Keratinocyte (primary cell): ENCODE measurements at places on chromosomes 3 and 15.

GRCh38 chr15:101250873-101251829 is 697 bp downstream of the CHSY1 start:
- DNase-seq: no peak
- peak overlapping the region; percentile 67 for H3K27ac ChIP-seq
- H3K4me1 ChIP-seq: peaks cover 28% of the 10 kb centered on the region
- peaks cover 7% of the 10 kb centered on the region for H3K36me3 ChIP-seq
- H3K4me3 ChIP-seq: peak overlapping the region; percentile 87

DNA sequence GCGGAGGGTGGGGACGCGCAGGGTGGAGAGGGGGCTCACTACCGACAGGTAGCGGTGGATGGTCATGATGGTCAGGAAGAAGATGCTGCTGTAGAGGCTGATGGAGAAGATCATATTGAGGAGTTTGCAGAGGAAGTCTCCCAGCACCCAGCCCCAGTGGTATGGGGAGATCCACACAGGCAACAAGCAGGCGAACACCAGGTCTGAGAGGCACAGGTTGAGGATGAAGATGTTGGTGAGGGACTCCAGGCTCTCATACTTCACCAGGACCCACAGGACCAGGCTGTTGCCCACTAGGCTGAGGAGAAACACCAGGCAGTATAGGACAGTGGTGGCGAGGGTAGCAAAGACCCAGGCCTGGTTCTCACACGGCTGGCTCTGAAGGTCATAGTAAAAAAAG is 5.8 kb downstream of the XCR1 start:
- H3K27ac ChIP-seq: no peak overlapping the region
- no peaks in the 10 kb centered on the region for H3K27me3 ChIP-seq
- no peak overlapping the region for H3K4me3 ChIP-seq
- no peaks in the 10 kb centered on the region for H3K4me1 ChIP-seq

DNA sequence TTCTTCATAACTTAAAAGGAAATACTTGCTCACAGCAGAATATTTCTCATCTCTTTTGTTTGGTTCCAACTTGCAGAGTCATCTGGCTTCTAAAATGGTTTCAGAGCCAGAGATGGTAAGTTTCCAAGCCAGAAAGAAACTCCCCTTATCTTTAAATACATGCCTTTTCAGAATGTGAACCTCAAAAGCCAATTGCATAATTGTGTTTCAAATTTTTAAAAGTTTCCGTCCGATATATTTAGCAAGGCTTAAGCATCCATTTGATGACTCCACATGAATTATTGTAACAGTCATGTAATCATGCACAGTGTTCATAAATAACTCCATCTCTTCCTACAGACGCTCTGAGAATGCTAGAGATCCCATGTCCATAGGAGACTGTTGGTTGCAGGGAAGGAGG is 40.6 kb upstream of the C3orf80 start:
- no peaks in the 10 kb centered on the region for H3K4me1 ChIP-seq
- H3K27ac ChIP-seq: no peak overlapping the region
- no peaks in the 10 kb centered on the region for H3K36me3 ChIP-seq
- no peak for DNase-seq

- H3K27ac ChIP-seq: no peak overlapping the region
- no peak for DNase-seq
- no peak overlapping the region for H3K4me3 ChIP-seq
- peaks cover 5% of the 10 kb centered on the region for H3K27me3 ChIP-seq
- no peaks in the 10 kb centered on the region for H3K36me3 ChIP-seq
- H3K4me1 ChIP-seq: peaks cover 12% of the 10 kb centered on the region
These were observed 2.3 kb downstream of the PLA2G4E start for GRCh38 chr15:42018306-42019224.

- no peak overlapping the region for H3K27ac ChIP-seq
- no peaks in the 10 kb centered on the region for H3K36me3 ChIP-seq
- no peak overlapping the region for H3K4me3 ChIP-seq
- H3K27me3 ChIP-seq: peaks cover 41% of the 10 kb centered on the region
- no peak for DNase-seq
These were observed 112.9 kb upstream of the SLC6A11 start for GRCh38 chr3:10702961-10703740.

DNA sequence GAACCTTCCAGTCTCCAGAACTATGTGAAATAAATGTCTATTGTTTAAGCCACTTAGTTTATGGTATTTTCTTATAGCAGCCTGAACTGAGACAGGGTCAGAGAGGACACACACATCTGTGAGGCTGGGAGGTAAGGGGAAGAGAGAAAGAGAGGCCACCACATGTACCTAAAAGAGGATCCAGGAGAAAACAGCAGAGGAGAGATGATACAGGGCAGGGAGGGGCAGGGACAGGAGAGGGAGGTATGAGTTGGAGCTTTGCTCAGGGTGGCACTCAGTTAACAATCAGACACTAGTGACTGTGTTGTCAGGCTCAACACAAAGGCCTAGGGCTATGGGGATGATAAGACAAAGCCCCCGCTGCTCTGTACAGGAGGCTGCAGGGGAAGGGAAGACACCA is 17.6 kb downstream of the KIF9 start:
- no peak for DNase-seq
- no peaks in the 10 kb centered on the region for H3K27me3 ChIP-seq
- H3K4me3 ChIP-seq: no peak overlapping the region
- H3K27ac ChIP-seq: no peak overlapping the region
- no peaks in the 10 kb centered on the region for H3K36me3 ChIP-seq

GRCh38 chr3:194572143-194572789 is 61.0 kb downstream of the TMEM44 start:
- no peak for DNase-seq
- no peaks in the 10 kb centered on the region for H3K36me3 ChIP-seq
- H3K27ac ChIP-seq: no peak overlapping the region
- H3K4me3 ChIP-seq: no peak overlapping the region
- peaks cover 30% of the 10 kb centered on the region for H3K4me1 ChIP-seq

DNA sequence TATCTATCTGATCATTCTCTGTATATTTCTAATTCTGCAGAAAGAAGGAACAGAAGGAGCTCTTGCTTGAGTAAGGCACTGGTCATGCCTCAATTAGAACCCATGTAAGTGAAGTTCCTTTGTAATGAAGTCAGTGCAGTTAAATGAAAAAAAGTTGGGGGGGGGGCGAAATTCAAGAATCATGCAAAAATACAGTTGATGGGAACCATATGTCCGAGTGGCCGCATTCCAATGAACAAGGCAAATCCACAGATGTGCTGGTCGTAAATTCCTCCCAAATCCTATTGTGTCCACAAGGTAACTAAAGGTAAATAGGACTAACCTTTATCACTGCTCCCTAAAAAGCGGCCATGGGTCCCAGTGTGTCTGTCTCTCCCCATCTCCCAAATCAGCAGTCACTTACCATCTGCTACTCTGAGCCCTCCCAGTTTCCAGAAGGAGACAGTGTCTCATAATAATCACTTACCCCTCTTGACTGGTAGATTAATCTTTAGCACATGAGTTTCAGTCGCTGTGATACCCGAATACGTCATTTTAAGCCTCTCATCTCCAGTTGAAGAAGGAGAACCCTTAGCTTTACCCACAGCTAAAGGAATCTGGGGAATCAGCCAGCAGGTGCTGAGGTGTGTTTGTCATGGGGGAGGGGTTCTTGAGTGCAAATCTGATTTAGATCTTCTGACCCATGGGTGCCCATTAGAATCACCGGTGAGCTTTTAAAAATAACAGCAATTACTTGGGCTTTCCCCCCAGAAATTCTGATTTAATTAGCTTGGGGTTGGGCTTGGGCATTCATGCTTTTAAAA is 56.3 kb upstream of the EPHB3 start:
- no peaks in the 10 kb centered on the region for H3K4me1 ChIP-seq
- no peak overlapping the region for H3K4me3 ChIP-seq
- no peaks in the 10 kb centered on the region for H3K36me3 ChIP-seq
- H3K27ac ChIP-seq: no peak overlapping the region

GRCh38 chr3:51962854-51963530 is 4.3 kb downstream of the PCBP4 start:
- H3K36me3 ChIP-seq: peaks cover 25% of the 10 kb centered on the region
- H3K4me1 ChIP-seq: peaks cover 2% of the 10 kb centered on the region
- no peak overlapping the region for H3K27ac ChIP-seq
- DNase-seq: no peak
- no peaks in the 10 kb centered on the region for H3K27me3 ChIP-seq
- H3K4me3 ChIP-seq: no peak overlapping the region

GRCh38 chr3:97863031-97863430 is 41.2 kb downstream of the CRYBG3 start:
- no peak overlapping the region for H3K4me3 ChIP-seq
- no peaks in the 10 kb centered on the region for H3K36me3 ChIP-seq
- no peaks in the 10 kb centered on the region for H3K27me3 ChIP-seq
- H3K27ac ChIP-seq: no peak overlapping the region
- H3K4me1 ChIP-seq: peaks cover 12% of the 10 kb centered on the region

GRCh38 chr3:137769322-137770065 is 5.4 kb downstream of the SOX14 start:
- no peak for DNase-seq
- H3K4me3 ChIP-seq: no peak overlapping the region
- peaks cover 81% of the 10 kb centered on the region for H3K27me3 ChIP-seq
- H3K4me1 ChIP-seq: peaks cover 5% of the 10 kb centered on the region
- H3K36me3 ChIP-seq: no peaks in the 10 kb centered on the region

- no peak overlapping the region for H3K4me3 ChIP-seq
- no peak for DNase-seq
- no peak overlapping the region for H3K27ac ChIP-seq
- no peaks in the 10 kb centered on the region for H3K4me1 ChIP-seq
- H3K27me3 ChIP-seq: no peaks in the 10 kb centered on the region
These were observed 879.9 kb downstream of the TUSC7 start for GRCh38 chr3:117589454-117589853.

DNA sequence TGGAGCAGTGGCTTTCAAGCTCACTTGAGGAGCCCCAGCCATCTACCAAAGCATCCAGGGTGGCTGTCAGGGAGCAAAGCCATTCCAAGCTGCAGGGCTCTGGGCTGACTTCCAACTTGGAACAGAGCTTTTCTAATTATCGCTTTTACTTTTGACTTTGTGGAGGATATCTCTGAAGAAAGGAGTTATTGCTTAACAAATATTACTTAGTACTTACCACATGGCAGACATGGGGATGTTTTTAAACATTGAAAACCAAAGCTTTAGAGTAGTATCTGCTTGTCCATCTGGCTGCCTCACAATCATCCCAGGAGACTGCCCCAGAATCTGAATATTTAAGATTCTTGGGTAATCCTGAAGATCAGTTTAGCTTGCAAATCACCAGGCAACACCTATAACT is 8.9 kb downstream of the TAGLN3 start:
- DNase-seq: no peak
- peaks cover 33% of the 10 kb centered on the region for H3K4me1 ChIP-seq
- no peak overlapping the region for H3K27ac ChIP-seq
- H3K27me3 ChIP-seq: no peaks in the 10 kb centered on the region

- H3K27me3 ChIP-seq: no peaks in the 10 kb centered on the region
- no peak for DNase-seq
- H3K27ac ChIP-seq: no peak overlapping the region
These were observed 115.9 kb downstream of the ASB7 start for GRCh38 chr15:100718075-100718980.

DNA sequence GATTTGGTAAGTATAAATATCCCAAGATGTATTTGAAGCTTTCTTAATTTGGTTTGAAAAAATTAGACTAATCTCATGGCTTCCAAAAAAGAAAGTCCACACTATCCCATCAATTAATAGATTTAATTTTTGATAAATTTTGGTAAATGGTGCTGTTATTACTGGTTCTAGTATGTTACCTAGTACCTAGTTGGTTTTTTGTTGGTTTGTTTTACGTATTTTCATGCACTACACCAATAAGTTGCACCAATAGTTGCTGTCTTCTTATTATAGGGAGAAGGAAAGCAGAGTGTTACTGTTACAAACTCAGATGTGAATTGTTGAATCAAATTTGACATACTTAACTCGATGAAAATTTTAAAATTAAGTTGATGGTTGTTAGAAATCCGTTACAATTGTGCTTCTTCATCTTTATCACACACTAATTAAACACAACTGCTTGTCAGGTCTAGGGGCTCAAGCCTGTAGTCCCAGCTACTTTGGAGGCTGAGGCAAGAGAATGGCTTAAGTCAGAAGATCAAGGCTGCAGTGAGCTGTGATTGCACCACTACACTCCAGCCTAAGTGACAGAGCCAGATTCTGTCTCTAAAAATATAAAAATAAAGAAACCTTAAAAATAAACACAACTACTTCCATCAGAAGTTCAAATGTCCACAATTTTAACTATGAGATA is 23.1 kb upstream of the MBNL1 start:
- H3K4me3 ChIP-seq: no peak overlapping the region
- no peak for DNase-seq
- H3K27me3 ChIP-seq: no peaks in the 10 kb centered on the region
- peaks cover 6% of the 10 kb centered on the region for H3K4me1 ChIP-seq
- H3K36me3 ChIP-seq: no peaks in the 10 kb centered on the region
- no peak overlapping the region for H3K27ac ChIP-seq

GRCh38 chr3:156360083-156360482 is 194.8 kb downstream of the SSR3 start:
- no peak overlapping the region for H3K27ac ChIP-seq
- no peaks in the 10 kb centered on the region for H3K36me3 ChIP-seq
- no peaks in the 10 kb centered on the region for H3K27me3 ChIP-seq
- H3K4me1 ChIP-seq: no peaks in the 10 kb centered on the region
- DNase-seq: no peak

DNA sequence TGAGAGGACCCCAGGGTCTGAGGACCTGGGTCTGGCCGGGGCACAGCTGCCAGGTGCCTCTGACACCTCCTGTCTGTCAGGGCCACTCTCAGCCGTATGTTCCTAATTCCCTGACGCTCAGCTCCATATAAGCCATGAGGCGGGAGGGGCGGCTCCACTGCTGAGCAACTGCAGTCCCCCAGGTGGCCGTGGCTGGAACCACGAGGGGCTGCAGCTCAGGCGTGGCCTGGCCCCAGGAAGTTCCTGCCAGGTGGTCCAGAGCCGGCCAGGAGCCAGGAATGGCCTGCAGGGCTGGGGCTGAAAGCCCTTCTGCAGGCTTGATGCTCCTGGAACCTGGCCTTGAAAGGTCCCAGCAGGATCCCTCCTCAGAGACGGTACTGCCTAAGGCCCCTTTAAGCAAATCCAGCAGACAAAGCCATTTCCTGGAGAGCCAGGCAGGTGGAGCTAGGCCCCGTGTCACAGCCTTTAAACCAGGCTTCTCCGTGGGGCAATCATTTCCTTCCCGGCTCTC is 118.0 kb downstream of the CHSY1 start:
- H3K4me3 ChIP-seq: no peak overlapping the region
- DNase-seq: no peak
- H3K27ac ChIP-seq: no peak overlapping the region

DNA sequence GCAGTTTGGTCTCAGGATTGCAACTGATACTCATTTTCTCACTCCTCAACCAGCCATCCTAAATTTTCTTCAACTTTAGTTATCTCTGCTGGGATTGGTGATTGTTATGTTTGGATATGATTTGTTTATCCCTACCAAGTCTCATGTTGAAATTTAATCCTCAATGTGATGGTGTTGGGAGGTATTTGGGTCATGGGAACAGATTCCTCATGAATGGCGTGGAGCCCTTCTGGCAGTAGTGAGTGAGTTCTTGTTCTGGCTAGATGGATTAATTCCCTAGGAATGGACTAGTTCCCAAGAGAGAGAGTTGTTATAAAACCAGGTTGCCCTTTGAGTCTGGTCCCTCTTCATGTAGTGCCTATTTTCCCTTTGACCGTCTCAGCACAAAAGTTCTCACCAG is 399.9 kb downstream of the SQOR start:
- H3K36me3 ChIP-seq: no peaks in the 10 kb centered on the region
- H3K4me1 ChIP-seq: no peaks in the 10 kb centered on the region
- no peak for DNase-seq
- no peak overlapping the region for H3K4me3 ChIP-seq
- H3K27me3 ChIP-seq: no peaks in the 10 kb centered on the region
